ENCODE measurements at places on chromosomes 5 and 9.

- DNase-seq = no peak
Measured at GRCh38 chr5:66074901-66075300, 69.2 kb upstream of the SREK1 start.

- no peak for DNase-seq
Measured at GRCh38 chr9:96617439-96618185, 2.0 kb downstream of the CDC14B start.

GRCh38 chr9:127763918-127764384, 14.5 kb downstream of the SH2D3C start:
- DNase-seq = peak; percentile 31

DNA sequence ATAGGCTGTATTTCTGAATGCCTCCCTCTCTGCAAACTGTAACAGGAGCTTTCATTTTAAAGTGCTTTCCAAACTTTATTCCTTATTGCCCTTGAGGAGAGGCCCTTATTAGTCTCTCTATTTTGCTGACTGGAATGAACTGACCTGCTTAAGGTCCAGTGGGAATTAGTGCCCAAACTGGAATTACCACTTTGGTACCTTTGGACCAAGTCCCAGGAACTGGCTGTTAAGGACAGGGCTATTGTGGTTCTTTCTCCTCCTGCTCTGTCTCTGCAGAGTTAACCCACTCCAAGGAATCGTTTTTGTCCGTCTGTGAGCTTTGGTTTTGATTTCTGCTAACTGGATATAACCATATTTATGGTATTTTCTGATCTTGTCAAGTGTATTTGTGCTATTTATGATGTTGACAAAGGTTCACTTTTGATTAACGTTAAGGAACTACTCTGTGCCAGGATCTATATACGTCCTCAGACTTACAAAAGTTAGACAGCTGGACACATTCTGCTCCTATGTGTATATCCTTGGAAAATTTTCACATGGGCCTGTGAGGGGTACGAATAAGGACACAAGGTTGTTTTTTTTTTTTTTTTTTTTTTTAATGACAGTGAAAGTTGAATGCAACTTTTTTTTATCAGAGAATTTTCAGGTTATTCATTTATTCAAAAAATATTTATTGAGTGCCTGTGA, 189.1 kb upstream of the ANKRD55 start:
- peak; percentile 13 for DNase-seq

DNA sequence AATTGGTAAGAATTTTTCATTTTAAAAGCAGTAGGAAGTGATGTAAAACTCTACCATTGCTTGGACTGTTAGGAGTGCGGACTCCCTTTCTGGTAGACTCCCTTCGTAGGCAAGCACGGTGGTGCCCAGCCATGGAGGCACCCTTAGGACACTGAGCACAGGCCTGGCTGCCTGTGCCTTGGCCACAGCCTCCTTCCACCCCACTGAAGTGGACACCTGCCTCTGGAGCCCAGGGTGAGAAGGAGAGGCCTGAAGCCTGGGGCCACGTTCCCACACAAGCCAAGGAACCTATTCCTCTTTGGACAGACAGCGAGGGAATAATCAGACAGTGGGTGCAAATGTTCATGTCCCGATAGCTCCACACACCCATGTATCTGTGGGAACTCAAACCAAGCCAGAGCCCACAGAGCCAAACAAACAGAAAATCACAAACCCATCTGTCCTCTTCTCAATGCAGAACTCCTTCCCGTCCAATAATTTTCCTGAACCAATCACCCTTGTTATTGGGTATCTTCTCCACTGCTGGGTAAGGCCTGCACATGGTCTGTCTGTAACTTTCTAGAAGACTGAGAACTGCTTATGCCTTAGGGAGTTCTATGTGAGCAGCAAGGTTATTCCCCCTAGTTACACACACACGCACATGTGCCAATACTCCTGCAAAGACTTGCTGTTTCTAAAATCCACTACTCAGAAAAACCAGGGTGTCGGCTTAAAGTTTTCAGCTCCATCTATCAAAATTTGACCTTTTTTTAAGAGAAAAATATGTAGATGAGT, 45.2 kb downstream of the UBE2QL1 start:
- DNase-seq = no peak

- no peak for DNase-seq
Measured at GRCh38 chr5:115718927-115719326, 93.1 kb upstream of the TMED7 start.

- no peak for DNase-seq
Measured at GRCh38 chr5:126309860-126310259, 113.3 kb upstream of the GRAMD2B start.

DNA sequence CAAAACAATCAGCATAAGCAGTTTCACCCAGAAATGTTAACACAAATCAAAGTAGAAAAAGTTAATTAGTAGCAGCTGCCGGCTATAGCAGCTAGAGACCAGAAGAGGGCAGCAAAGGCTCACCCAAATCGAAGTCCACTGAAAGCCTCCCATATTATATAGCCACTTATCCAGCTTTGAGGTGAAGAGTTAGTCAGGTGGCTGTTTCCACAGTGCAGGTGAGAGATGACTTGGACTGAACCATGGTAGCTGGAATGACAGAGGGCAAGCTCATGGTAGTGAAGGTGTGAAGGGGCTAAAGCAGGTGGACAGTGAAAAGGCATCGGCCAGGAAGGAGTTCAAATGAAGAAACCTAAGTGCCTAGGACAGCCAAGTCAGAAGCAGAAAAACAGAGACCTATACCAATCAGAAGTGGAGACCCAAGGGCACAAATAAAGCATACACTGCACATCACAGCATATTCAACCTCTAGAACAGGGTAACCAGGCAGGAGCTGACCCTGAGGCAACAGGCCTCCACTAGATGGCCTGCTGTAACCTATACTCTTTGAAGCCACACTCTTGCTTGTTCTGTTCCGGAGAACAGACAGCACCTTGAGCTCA, 7.2 kb upstream of the RNF38 start:
- DNase-seq = peak; percentile 76

- no peak for DNase-seq
Measured at GRCh38 chr9:121299467-121300282, 31.7 kb downstream of the GSN start.

- no peak for DNase-seq
Measured at GRCh38 chr5:161190086-161190485, 338.1 kb upstream of the ATP10B start.

- DNase-seq = peak; percentile 59
Measured at GRCh38 chr5:54470677-54471076, 15.2 kb downstream of the HSPB3 start.

- DNase-seq = no peak
Measured at GRCh38 chr5:144195448-144195847, 24.8 kb downstream of the KCTD16 start.

All from skin of body (tissue), 3 donors.